Thoracic aorta (tissue), 2 donors: ENCODE measurements at places on chromosomes 1 and 21.

DNA sequence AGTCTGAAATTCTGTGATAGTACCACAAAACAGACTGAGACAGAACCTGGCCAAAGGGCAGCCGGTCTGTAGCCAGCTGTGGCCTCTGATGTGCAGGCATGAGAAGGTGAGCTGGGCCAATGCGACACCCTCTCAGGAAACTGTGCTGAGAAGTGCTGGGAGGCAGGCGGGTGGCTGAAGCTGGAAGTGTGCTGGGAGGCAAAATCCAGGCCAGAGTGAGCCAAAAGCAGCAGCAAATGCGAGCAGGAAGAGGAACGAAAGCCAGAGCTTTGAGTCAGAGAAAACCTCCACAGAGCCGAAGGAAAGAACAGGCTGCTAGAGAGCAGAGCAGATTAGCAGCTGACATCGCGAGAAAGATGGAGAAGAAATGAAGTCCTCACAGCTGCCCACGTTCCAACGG is 10.2 kb upstream of the ATP13A2 start:
- H3K36me3 ChIP-seq: peaks cover 65% of the 10 kb centered on the region
- no peak overlapping the region for H3K4me3 ChIP-seq
- no peaks in the 10 kb centered on the region for H3K4me1 ChIP-seq
- no peaks in the 10 kb centered on the region for H3K27me3 ChIP-seq
- DNase-seq: no peak
- no peak overlapping the region for H3K27ac ChIP-seq

DNA sequence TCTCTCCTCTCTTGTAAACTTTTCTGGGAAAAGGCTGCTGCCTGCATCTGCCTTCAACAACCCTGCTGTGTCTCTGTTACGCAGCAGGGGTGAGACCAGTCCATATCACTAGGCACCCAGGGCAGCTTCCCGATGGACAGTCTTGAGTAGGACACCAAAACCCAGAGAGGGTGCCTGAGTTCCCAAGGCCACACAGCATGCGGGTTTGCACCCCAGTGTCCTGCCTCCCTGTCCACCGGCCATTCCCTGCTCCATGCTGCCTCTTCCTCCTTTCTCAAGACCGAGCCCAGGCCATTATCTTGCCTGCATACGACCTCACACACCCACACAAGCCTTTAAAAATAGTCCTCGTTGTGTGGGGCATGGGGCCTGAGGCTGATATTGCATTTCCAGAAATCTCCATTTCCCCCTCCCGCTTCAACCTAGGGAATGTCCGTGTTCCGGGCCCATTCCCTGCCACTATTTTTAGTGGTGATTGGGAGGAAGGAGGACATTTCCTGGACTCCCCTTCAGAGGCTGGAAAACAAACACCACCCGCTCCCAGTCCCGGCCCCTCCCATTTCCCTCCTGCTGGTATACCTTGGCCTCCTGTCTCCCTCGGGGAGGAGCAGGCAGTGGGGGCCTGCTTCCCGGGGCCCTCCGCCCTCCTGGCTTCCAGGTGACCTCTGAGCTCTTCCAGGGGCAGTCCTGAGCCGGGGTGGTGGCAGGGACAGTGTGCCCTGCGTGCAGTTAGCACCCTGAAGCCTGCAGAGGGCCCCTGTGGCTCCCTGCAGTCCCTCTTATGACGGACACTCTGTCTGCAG is 132.4 kb upstream of the TMEM51 start:
- H3K27ac ChIP-seq: no peak overlapping the region
- H3K4me1 ChIP-seq: no peaks in the 10 kb centered on the region
- no peak overlapping the region for H3K4me3 ChIP-seq
- H3K27me3 ChIP-seq: no peaks in the 10 kb centered on the region
- H3K36me3 ChIP-seq: no peaks in the 10 kb centered on the region

DNA sequence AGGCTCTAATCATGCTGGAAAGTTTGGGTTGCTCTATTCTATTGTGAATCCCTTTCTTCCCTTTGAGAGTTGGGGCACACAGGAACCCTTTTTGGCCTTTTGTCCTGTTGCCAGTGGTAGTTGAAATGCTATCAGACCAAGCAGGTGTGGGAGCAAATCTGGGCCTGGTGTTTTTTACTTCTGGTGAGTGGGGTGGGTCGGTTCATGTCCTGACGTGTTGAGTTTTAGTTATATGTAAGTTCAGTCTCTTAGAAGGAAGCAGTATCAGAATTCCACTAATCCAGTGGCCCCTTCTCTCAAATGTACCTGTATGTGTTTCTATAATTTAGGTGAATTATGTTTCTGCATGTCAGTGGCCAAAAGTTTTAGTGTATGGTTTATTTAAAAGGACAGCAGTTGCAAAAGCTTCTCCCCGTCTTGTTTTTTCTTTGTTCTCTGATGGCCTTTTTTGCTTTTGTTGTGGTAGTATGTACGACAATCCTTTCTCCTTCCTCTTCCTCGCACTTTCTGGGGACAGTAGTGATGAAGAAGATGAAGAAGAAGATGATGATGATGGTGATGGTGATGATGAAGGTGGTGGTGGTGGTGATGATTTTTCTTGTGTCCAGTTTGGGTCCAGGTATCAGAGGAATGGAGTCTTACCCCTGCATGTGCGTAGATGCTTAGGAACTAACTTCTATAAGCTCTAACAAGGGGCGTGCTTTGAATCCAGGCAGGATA is 74.2 kb downstream of the UBE4B start:
- no peaks in the 10 kb centered on the region for H3K27me3 ChIP-seq
- H3K4me1 ChIP-seq: peaks cover 48% of the 10 kb centered on the region
- H3K4me3 ChIP-seq: peak overlapping the region; percentile 43
- peak overlapping the region; percentile 79 for H3K27ac ChIP-seq

DNA sequence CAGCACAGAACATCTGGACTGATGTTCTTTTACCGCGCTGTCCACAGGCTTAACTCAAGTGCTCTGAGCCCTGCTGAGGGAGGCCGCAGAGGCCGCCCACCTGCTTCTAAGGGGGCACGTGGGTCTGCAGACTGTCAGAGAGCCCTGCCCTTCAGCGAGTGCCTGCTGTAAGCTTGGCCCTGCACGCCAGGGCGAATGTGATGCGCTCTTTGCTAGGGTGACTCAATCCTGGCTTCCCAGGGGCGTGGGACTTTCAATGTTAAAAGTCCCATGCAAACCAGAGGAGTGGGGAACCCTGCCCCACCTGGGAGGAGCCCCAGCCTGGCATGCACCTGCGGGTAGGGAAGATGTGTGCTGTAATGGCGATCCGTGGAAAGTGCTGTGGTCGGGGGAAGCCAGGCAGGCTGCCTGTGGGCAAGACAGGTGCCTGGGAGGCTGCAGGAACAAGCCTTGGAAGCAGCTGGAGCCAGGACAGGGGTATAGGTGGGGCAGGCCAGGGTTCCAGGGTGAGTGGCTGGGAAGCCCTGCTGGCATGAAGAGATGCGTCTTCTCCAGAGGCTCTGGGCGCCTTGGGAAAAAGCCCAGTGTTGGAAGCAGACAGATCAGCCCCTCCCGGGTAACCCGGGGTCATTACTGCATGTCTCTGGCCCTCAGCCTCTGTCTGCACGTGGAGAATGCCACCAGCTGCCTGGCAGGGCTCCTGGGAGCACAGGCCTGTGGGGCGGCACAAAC is 594 bp upstream of the PANK4 start:
- peak overlapping the region; percentile 76 for H3K4me3 ChIP-seq
- H3K27me3 ChIP-seq: no peaks in the 10 kb centered on the region
- DNase-seq: no peak
- H3K36me3 ChIP-seq: no peaks in the 10 kb centered on the region

DNA sequence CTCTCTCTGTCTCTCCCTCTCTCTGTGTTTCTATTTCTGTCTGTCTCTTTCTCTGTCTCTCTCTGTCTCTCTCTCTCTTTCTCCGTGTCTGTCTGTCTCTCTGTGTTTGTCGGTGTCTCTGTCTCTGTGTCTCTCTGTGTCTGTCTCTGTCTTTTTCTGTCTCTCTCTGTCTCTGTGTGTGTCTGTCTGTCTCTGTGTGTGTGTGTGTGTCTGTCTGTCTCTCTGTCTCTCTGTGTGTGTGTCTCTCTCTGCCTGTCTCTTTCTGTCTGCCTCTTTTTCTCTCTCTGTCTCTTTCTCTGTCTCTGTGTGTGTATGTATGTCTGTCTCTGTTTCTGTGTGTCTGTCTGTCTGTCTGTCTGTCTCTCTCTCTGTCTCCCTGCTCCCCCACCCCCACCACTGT is 31.7 kb upstream of the ZC3H12A start:
- H3K27me3 ChIP-seq: no peaks in the 10 kb centered on the region
- DNase-seq: no peak
- no peaks in the 10 kb centered on the region for H3K4me1 ChIP-seq
- H3K4me3 ChIP-seq: no peak overlapping the region
- no peaks in the 10 kb centered on the region for H3K36me3 ChIP-seq
- H3K27ac ChIP-seq: no peak overlapping the region

- no peak overlapping the region for H3K4me3 ChIP-seq
- no peak for DNase-seq
- no peaks in the 10 kb centered on the region for H3K36me3 ChIP-seq
- no peaks in the 10 kb centered on the region for H3K4me1 ChIP-seq
Measured at GRCh38 chr1:192939440-192939839, 119.7 kb downstream of the UCHL5 start.

DNA sequence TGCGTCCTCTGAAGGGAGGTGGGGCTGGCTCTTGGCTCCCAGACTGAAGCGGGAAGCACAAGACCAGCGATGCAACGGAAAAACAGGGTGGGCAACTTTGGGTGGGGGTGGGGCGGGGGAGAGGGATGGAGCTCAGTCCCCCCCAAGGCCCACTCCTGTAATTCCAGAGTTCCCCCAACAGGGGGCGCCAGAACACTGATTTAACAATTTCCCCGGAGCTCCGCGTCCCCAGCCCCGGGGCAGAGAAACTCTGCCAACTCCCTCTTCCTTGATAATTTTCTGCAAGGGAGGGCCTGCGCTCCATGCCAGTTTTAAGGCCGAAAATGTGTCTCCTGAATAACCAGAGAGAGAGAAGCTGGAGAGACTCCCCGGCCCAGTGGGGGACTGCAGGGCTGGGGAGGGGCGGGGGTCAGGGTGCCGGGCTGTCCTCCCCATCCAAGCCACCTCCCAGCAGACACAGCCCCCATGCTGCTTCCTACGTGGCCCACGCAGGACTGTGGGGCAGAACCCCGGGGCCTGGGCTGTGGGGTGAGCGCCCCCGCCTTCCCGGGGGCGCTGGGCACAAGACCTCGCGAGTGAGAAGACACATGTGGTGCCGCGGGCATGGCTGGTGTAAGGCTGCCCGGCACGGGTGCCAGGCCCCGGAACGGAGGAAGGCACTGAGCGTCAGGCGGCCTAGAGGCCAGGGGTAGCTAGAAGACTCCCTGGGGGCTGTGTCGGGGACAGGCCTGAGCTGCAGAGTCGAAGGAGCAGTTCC is 51.4 kb downstream of the KIF21B start:
- no peaks in the 10 kb centered on the region for H3K27me3 ChIP-seq
- H3K4me1 ChIP-seq: peaks cover 11% of the 10 kb centered on the region

- peaks cover 19% of the 10 kb centered on the region for H3K4me1 ChIP-seq
- no peak overlapping the region for H3K4me3 ChIP-seq
- H3K36me3 ChIP-seq: no peaks in the 10 kb centered on the region
- no peak overlapping the region for H3K27ac ChIP-seq
- DNase-seq: no peak
Measured at GRCh38 chr1:175481126-175482070, 262.0 kb downstream of the TNR start.

- H3K27ac ChIP-seq: no peak overlapping the region
- no peaks in the 10 kb centered on the region for H3K27me3 ChIP-seq
- no peak overlapping the region for H3K4me3 ChIP-seq
Measured at GRCh38 chr1:60126723-60127122, 53.2 kb upstream of the C1orf87 start.

- no peak overlapping the region for H3K4me3 ChIP-seq
- H3K27ac ChIP-seq: no peak overlapping the region
- DNase-seq: no peak
- no peaks in the 10 kb centered on the region for H3K36me3 ChIP-seq
- H3K4me1 ChIP-seq: no peaks in the 10 kb centered on the region
- H3K27me3 ChIP-seq: no peaks in the 10 kb centered on the region
Measured at GRCh38 chr1:175433532-175434282, 241.1 kb upstream of the KIAA0040 start.

DNA sequence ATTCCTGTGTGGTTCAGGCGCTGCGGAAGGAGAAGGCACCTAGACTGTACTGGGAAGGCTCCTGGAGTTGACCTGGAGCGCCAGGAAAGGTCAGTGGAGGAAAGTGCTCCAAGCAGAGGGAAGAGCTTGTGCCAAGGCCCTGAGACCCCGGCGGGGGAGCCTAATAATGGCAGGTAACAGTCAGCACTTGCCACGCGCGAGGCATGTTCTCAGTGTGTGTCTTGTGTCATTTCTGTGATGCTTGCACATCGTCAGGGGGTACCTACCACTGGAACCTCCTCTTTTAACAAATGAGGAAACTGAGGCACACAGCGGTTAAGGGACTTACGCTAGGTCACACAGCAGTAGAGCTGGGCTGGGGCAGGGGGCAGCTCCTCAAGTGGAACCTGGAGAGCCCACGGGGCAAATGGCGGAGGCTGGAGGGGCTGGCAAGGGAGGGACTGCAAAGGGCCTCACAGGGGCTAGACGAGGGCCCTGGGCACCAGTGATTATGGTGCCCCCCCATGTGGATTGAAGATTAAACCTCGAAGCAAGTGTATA is 976 bp upstream of the BMP8B start:
- no peaks in the 10 kb centered on the region for H3K27me3 ChIP-seq
- no peaks in the 10 kb centered on the region for H3K36me3 ChIP-seq
- no peak for DNase-seq
- H3K27ac ChIP-seq: no peak overlapping the region
- peaks cover 5% of the 10 kb centered on the region for H3K4me1 ChIP-seq
- peak overlapping the region; percentile 70 for H3K4me3 ChIP-seq
